ENCODE measurements at places on chromosomes 7 and 10.

- DNase-seq, result no peak
Measured at GRCh38 chr7:149310113-149310836, 48.3 kb downstream of the ZNF783 start.

- DNase-seq, result no peak
Measured at GRCh38 chr10:111221682-111222480, 145.1 kb downstream of the ADRA2A start.

GRCh38 chr10:31484431-31485135 is 165.6 kb downstream of the ZEB1 start:
- DNase-seq, result no peak

- DNase-seq, result no peak
Measured at GRCh38 chr7:1987084-1987535, 245.6 kb downstream of the MAD1L1 start.

Data from activated CD8-positive, alpha-beta memory T cell treated with anti-CD3 and anti-CD28 coated beads, Interleukin-2, amount 50 U/mL, for 48 hours (primary cell).